ENCODE measurements at places on chromosomes 3 and 15.
A peak's percentile ranks its signal among the peaks of the same experiment; 100 is the strongest.

DNA sequence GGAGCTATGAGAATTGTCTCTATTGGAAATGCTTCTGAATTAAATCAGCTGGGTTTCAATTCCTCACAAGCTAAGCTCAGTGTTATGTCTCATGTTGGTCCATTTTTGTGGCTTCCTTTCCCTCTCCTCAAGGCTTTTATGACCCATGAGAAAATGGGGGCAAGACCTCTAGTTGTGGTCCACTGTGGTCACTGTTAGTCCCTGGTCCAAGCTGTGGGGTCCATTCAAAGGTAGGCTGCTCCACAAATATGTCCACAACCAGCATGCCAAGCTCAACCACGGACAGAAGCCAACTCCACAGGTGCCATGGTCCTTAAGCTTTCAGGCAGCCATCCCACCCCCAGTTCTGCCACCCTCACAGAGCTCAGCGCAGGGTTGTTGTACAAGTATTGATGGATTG, 14.9 kb upstream of the TPM1 start:
- no peak for DNase-seq

- DNase-seq, result no peak
These were observed 10.6 kb downstream of the LRRC58 start for GRCh38 chr3:120338517-120338916.

GRCh38 chr3:123102826-123103225, 36.0 kb downstream of the PDIA5 start:
- DNase-seq, result no peak

DNA sequence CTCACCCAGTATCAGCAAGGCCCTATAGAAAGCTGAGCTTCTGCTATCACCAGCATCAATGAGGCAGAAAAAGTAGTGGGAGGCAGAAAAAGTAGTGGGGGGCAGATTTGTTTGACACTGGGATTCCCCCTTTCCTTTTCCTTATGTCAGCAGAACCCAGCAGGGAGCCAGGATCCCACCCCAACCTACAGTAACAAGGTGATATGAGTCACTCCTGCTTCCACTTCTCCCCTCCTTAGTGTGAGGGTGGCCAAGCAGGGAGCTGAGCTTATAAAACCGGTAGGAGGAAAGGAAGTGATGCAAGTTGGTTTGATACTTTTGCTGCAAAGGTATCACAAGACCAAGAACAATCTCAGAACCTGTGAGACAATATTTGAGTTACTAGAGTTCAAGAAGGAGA, 128.7 kb downstream of the SCAPER start:
- DNase-seq, result no peak

DNA sequence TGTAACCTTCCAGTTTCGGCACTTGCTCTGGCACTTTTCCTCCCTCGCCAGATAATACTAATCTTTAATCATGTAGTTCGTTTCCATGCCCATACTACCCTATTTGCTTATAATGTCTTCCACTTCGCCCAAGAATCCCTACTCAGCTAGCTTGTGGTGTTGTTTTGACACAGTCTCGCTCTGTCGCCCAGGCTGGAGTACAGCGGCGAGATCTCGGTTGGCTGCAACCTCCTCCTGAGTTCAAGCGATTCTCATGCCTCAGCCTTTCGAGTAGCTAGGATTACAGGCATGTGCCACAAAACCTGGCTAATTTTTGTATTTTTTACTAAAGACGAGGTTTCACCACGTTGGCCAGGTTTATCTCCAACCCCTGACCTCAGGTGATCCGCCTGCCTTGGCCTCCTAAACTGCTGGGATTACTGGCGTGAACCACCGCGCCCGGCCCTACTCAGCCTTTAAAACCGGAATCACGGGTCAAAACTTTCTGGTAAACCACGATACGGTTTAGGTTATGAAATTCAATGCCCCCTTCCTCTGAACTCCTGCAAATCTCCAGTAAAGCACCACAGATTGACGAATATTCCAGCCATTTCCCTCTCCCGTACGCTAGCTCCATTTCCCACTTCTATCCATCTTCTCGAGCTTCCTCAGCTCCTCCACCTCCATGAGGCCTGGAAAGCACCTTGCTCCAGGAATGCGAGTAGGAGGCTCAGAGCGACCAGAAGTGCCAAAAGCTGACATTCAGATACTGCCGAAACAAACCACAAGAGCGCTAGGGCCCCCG, 878 bp upstream of the RAD51 start:
- no peak for DNase-seq

GRCh38 chr3:189898559-189899153, 222.0 kb downstream of the P3H2 start:
- no peak for DNase-seq

- no peak for DNase-seq
These were observed 66.1 kb upstream of the NPHP3 start for GRCh38 chr3:132788301-132788671.

DNA sequence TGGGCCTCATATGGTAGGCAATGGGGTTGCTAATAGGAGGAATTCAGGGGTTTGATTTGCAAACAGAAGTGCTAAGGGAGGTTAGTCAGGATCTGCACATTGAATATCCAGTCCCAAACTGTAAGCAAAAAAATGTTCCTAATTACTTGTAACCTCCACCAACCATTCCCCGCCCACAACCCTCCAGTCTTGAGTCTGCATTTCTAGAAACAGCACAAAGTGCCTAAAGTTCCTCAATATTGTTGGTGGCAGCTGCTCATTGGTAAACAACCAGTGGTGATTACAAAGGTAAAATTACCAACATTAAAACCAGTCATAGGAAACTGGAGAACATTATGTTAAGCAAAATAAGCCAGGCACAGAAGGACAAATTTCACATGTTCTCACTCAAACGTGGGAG, 18.9 kb downstream of the HDC start:
- DNase-seq, result no peak

- DNase-seq, result no peak
These were observed 4.4 kb upstream of the IRAK2 start for GRCh38 chr3:10160346-10160745.

DNA sequence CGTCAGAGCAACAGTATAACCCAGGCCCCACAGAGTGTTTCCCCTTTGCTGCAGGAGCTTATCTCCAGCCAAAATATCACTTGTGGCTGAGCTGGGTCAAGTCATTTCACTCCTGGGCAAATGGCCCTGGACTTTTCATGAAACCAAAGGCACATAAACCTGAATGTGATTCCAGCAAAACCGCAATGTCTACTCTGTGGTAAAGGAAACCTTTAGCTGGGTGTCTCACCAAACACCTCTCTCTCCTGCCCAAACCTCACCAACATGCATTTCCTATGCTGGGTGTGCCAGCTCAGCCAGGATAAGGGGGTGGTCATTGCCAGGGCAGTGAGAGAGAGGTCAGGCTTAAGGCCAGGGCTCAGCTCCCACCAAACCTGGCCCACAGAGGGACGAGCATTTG, 67.4 kb downstream of the GTPBP8 start:
- DNase-seq, result no peak

DNA sequence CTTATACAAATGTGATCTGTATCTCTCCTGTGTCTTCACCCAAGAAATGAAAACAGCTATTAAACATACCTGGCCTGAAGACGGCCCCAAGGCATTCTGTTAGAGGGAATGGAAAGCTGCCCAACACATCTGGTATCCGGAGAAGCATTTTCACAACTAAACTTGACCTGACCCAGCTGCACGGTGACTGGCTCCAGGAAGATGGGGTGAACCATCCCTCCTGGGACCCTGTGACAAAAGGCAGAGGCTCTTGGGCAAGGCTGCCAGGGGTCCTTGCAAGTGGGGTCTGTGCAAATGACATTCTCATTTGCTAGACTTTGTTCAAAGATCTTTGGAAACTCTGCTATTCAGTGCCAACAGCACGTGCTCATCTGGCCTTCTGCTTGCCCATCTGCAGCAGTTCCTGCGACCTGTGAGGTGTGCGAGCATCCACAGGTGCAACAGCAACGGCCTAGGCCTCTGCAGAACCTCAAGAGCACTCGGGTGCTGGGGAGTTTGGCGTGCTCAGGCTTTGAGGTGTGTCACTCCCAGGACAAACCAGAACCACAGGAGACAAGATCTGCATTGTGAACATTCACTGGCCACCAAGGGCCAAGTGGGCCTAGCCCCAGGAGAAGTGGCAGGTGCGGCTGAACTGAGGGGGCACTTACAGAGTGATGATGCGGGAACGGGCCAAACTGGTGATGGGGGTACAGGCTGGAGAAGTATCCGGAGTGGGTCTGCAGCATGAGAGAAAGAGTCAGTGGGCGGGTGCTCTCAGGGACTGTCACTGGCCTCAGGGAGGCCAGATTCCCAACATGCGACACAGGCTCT, 71.8 kb downstream of the SENP2 start:
- no peak for DNase-seq

DNA sequence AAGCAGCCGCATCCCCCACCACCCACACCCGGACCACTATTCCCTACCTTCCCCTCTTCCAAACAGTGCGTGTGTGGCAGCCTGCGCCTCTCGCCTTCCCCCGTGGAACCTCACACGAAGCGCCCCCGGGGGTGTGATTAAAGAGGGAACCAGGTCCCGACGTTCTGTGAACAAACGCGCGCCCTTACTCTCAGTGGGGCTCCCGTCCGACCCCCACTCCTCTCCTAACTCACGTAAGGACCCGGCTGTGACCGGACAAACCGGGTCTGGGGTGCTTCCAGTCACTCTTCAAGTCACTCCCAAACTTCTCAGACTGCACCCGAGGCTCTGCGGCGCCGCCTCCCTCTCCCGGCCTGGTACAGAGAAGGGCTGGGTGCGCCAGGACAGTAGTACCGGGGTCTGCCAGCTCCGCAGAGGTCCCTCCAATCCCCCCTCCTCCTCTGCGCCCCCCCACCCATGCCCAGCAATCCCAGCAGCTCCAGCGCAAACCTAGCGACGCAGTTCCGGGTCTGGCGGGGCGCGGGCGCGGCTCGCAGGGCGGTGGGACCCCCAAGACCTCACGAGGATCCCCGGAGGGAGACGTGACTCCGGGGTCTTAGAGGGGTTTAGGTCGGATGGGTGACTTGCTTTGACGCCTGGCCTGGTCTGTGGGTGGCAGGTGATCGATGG, 574 bp downstream of the DUOXA1 start:
- DNase-seq, result no peak

DNA sequence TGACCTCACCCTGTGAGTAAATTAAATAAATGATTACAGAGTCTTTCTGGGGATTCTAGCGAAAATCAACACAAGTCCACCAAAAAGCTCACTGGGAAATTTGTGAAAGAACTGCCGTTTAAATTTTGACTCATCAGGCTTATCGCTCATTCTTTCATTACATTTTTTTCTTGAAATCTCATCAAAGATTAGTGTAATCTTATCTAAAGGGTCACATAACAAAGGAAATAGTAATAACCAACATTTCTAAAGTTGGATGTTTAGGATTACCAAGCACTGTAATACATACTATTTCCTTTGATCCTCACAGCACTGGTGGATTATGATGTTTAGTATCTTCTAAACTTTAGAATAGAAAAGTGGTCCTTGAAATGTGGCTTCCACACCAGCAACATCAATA, 111.1 kb upstream of the CBLB start:
- DNase-seq, result no peak

- peak; percentile 36 for DNase-seq
These were observed 235.1 kb downstream of the UACA start for GRCh38 chr15:70528270-70528706.

- no peak for DNase-seq
These were observed 248.3 kb downstream of the SLCO3A1 start for GRCh38 chr15:92101708-92102394.

- DNase-seq, result no peak
These were observed 125.4 kb upstream of the CCDC54 start for GRCh38 chr3:107251819-107252218.

GRCh38 chr3:123773681-123774431, 110.3 kb downstream of the MYLK start:
- no peak for DNase-seq

DNA sequence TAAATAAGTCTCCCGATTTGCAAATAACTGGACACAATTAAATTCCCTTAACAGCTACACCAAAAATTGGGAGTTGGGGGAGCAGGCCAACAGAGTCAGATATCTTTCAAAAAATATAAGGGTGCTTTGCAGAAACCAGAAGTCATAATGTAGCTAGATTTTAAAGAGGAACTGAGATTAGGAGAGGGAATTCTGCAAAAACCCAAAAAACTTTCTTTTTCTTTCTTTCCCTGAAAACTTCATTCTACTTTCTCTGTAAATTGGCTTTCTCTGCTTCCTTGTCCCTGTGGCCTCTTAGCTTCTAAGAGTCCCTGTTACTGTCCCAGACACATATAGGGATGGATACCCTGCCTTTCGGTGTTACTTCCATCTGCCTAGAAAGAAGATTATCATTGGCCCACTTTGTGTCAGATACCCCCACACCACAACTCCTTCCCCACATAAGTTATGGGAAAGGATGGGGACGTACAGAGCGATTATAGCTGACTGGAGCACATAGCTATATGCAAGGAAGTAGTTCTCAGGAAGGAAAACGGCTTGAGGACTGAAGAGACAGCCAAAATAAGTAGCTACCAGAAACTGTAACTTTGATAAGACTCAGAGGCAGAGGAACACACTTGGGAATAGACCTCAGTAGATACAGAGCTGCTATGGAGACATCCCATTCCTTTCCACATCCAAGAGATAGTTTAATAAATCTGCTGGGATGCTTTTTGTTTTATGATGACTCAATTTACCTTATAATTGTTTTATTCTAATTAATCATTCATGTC, 129.1 kb upstream of the TGFBR2 start:
- DNase-seq, result no peak

GRCh38 chr15:97317163-97317562, 643.3 kb upstream of the ARRDC4 start:
- DNase-seq, result no peak

GRCh38 chr3:365268-365667, 168.7 kb downstream of the CHL1 start:
- DNase-seq, result no peak

GRCh38 chr3:49930922-49931321, 1.3 kb upstream of the MON1A start:
- no peak for DNase-seq
